ENCODE measurements at places on chromosomes 16 and 17. TPM values are rescaled to one million over a fixed set of nuclear protein-coding genes. Genes with fewer than 3 reads are reported as not detected.
A peak's percentile ranks its signal among the peaks of the same experiment; 100 is the strongest.

IRF8 gene
- polyA plus RNA-seq: 5.4 TPM

DNA sequence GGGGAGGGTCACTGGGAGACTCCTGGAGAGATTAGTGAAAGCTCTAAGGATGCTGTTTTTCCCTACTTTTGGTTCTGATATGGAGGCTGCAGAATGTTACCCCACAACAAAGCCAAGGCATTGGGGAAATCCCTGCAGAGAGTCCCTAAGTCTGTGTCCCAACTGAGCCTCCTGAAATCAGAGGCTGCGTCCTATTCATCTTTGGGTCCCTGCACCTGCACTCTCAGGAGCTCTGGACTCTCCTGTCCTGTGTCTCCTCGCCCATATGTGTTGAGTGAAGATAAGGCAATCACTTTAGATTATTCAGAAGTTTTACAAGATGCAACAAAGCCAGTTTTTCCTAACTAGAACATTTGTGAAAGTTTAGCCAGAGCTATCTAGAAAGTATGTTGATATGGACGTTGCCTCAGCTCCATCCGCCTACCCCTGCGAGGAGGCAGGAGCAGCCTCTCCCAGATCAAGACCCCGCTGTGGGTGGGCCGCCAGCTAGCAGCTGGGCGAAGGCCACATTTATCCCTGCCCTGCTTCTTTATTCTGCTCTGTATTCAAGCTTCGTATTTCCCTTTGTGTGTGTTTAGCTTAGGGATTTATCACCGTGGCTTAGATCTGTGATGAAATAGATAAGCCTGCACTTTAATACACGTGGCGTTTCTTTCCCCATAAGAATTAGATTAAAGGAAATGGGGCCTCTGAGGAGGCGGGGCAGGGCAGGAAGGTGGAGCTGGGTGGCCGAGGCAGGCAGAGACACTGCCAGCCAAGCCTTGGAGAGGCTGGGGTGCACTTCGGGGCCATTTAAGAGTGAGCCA lies 37.4 kb downstream of the SHISA6 start:
- DNase-seq: no peak

PRR11 gene
- polyA plus RNA-seq: 27.9 TPM

GRCh38 chr17:36486204-36487194 lies at the start of gene ZNHIT3:
TSS of gene ZNHIT3 (plus strand) at chr17:36486681. CDS start at chr17:36486700, 19 bp downstream.
- DNase-seq: peak; percentile 91

GRCh38 chr17:74807925-74808324 lies 31.8 kb upstream of the NAT9 start:
- no peak for DNase-seq

DNA sequence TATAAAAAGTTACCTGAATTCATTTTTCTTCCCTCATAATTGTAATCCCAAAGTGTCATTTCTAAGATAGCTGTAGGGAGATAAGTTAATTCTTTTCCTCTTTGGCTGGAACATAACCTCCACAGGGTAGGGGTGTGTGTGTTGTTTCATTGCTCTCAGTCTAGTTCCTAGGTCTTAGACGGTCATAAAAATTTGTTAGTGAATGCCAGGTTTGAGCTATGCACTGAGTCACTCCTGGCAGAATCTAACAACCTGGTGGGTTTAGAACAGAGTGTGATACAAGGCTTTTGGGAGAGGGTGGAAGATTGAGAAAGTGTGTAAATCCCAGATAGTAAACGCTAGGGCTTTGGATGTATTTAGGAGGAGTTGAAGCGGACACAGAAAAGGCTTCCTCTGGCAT lies 894 bp upstream of the PHKG2 start:
- no peak for DNase-seq

SCIMP gene
- 2.0 TPM for polyA plus RNA-seq

GRCh38 chr17:29645515-29646051 lies 22.9 kb upstream of the CORO6 start:
- no peak for DNase-seq

GRCh38 chr16:65116818-65117430 lies 4.9 kb downstream of the CDH11 start:
- no peak for DNase-seq

GRCh38 chr16:2371421-2371820 lies 30.9 kb upstream of the ABCA3 start:
- no peak for DNase-seq

- peak; percentile 91 for DNase-seq
Measured at GRCh38 chr17:4412933-4413831, 20.6 kb upstream of the SPNS3 start.

GRCh38 chr17:72465191-72466024 lies 344.6 kb downstream of the SOX9 start:
- DNase-seq: no peak

- DNase-seq: no peak
Measured at GRCh38 chr17:27807567-27808470, 7.5 kb upstream of the NOS2 start.

DNA sequence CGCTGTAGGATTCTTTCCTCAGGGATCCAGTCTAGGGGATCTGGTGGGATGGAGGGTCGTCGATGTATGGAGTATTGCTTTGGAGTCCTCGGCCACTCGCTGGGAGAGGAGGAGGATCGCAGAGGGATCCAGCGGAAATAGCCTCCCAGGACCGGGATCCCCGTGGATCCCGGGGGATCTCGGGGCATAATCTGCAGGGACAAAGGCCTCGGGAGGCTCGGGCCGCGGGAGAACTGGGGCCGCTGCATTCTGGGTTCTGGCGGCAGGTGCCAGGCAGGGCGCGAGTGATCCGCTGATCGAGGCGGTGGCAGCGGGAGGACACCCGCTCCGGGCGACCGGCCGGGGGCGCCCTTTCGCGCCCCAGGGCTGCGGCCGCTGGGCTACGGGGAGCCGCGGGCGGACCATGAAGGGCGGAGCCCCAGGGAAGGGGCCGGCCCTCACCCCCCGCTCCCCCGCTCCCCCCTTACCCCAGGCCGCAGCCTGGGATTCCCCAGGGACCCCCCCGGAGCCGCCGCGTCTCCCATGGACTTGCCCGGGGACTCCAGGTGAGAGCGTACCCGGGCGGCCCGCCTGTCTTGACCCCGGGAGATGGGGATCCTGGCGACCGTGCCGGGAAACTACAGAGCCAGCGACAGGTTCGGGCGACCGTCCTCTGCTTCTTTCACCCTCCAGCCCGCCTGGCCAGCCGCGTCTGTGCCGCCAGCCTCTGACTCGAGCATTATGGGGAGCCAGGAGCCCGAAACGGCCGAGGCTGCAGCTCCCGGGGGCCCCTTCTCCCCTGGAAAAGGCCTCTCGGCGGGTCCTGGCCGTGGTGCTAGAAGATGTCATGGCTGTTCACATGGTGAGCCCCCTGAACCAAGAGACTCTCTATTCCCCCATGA lies 604 bp downstream of the PRR14 start:
- DNase-seq: peak; percentile 41

GRCh38 chr16:35188288-35189155 lies 1729.1 kb downstream of the TP53TG3F start:
- DNase-seq: no peak

WSCD1 gene
- polyA plus RNA-seq: 13.2 TPM

- DNase-seq: no peak
Measured at GRCh38 chr16:56946767-56947603, 14.8 kb upstream of the CETP start.

TMEM95 gene
- polyA plus RNA-seq: not detected

DNA sequence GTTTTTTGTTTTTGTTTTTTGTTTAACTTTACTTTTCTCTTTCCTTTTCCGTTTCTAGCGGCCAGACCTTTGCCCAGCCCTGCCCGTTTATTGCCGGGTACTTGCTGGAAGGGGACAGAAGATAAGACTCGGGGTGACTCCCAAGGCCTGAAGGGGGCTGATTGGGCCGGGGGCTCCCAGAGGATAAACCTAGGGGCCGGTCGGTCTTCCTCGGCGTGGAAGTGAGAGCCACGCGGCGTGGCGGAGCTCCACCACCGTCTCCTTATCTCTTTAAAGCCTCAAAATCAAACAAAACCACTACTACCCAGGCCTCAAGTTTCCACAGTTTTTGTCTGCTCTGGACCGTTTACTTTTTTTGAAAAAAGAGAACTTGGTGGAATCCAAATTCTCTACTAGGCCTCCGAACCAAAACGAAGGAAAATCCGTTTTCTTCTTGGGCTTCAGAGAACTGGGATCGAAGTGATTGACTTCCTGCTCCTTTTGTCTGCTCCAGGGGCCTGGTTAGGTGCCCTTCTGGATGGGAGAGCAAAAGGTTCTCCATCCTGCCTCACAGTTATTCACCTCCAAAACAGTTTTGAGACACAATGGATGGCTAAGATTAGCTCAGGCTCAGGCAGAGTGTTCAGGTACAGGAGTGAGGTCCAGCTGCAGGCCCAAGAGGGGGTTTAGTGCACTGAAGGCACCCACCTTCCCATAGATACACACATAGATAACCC lies 8.5 kb upstream of the HOXB9 start:
- no peak for DNase-seq

DNA sequence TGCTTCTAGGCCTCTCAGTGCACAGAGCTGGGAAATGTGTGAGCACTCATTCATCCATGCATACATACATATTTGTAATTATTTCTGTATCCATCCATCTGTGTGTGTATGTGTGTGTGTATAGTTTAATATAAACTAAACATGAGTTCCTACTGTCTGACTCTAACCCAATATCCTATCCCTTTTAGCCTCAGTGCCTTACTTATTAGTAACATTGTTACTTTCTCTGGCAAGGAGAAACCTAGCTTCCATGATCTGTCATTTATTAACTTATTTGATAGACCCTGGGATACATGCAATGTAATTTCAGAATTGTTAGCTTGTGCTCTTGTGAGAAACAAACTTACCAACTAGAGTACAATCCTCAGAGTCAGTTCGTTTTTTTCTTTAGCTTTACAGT lies 59.0 kb upstream of the WSCD1 start:
- DNase-seq: no peak

DNA sequence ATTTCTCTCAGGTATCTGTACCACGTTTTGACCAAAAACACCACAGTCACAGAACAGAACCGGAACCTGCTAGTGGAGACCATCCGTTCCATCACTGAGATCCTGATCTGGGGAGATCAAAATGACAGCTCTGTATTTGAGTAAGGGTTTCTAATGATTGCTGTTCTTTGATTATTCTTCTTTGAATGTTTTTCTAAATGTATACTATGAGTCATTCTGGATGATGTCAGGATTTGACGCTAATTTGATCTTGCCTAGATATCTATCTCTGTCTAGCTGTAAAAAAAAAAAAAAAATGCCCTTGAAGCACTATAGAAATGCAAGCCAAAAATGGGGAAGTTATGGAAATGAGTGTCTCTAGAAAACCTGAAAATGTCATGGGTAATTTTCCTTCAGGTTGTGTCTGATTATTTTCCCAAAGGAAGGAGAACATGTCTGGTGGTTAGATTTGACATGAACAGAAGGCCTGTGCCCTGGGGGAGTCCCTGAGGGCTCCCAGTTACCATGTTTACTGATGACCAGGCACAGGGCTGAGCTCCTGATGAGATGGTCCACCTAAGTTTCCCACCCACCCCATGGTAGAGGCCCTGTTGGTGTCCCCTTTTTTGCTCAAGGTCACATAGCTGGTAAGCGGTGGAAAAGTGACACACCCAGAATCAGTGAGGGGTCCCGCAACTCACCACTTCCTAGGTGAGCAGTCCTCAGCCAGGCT lies 13.6 kb downstream of the CLEC16A start:
- no peak for DNase-seq

CHAD gene
- polyA plus RNA-seq: 4.0 TPM

DNA sequence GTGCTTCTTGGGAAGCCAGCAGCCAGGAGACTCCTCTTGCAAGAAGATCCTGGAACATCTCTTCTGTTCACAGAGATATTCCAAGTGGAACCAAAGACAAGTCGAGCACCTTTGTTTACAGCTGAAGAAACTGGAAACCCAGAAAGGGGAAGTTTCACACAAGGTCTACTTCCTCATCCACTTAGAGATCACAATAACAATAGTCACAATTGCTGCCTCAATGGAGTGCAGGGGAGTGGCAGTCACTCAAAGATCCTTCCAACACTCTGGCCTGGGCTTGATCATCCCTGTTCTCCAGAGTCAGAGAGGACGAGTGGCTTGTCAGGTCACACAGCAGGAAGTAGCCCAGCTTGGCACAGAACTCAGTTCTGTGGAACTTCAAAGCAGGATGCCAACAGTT lies 46.9 kb upstream of the SIAH1 start:
- DNase-seq: no peak

DNA sequence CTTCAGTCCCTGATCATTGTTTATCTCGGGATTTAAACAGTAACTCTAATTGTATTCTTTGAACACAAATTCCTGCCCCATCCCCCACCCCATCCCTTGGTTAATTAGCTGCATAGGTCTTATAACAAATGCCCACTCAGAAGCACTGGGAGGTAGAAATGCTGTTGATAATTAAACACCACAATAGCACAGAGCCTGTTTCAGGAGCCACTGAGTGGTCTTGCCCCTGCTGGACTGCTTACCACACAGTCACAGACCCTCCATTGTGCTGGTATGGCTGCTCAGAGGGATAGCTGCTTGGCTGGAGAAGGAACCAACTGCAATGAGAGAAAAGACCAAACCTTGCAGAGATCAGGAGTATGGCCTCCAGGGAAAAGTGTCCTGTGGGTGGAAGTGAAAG lies 214.1 kb downstream of the ANKFN1 start:
- peak; percentile 44 for DNase-seq

EVPL gene
- 19.8 TPM for polyA plus RNA-seq

DNA sequence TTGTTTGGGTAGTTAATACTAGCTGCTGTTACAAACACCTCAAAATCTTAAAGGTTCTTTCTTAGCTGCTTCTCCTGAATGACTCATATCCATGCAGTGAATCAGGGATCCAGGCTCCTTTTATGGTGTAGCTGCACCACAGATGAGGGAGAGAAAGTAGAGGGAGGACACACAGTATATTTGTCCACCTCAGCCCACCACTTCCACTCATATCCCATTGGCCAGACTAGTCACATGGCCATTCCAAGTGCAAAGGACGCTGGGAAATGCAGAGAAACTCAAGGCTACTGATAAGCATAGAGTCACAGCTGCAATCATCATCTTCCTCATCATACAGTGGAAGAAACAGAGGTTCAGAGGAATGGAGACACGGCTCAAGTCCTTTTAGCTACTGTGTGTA lies 63.8 kb downstream of the GSG1L start:
- DNase-seq: no peak

PRPSAP2 gene
- polyA plus RNA-seq: 62.3 TPM

MRC2 gene
- 54.6 TPM for polyA plus RNA-seq

GRCh38 chr16:5479926-5480325 lies 382.3 kb upstream of the EEF2KMT start:
- DNase-seq: no peak

DNA sequence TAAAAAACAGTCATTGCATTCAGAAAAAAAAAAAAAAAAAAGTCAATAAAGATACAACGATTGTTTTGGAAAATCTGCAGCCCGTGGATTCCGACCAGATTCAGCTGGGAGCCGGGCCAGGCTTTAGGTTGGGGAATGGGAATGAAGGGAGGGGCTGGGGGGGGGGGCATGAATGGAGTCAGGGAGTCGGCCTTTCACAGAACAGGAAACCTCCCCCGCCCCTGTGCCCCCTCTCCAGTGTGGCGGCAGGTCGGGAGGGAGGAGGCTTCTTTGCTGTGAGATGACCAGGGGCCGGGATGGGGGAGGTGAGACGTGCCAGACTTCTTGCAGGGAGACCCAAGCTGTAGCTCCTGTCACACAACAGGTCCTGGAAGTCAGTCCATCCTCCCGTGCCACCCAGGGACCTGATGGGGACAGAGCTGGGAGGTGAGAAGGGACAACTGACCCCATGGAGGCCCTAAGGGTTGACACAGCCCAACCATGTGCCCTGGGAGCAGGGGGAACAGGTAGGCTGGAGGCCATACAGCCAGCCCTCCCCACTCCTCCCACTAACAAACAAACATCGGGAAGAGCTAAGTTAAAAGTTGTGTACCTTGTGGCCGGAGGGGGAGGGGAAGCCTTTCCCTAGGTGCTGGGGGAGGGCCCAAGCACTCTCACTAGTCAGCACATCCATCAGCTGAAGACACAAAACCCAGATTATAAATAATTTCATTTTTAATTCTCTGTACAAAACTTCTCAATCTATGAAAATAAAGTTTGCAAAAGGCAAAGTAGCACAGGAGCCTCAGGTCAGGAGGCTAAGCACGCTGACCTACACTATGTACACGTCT lies 25.2 kb downstream of the SREBF1 start:
- peak; percentile 66 for DNase-seq
